Stimulated activated CD4-positive, alpha-beta T cell treated with anti-CD3 and anti-CD28 coated beads, Interleukin-1b, Interleukin-23, amount 100 ng/mL, for 48 hours (primary cell): ENCODE measurements at places on chromosomes 13 and 19.

DNA sequence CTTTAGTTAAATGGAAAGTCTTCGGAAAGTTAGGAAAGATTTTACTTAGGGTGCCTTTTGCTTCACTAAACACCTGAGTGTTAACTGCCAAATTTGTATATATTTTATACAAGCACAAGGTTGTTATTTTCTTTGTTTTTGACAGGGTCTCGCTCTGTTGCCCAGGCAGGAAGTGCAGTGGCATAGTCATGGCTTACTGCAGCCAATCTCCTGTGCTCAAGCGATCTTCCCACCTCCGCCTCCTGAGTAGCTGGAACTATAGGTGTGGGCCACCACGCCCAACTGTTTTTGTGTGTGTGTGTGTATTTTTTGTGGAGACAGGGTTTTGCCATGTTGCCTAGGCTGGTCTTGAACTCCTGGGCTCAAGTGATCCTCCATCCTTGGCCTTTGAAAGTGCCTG lies 16.2 kb downstream of the KCTD4 start:
- no peak for DNase-seq

- DNase-seq: no peak
These were observed 21.2 kb upstream of the GTF3A start for GRCh38 chr13:27403203-27403678.

DNA sequence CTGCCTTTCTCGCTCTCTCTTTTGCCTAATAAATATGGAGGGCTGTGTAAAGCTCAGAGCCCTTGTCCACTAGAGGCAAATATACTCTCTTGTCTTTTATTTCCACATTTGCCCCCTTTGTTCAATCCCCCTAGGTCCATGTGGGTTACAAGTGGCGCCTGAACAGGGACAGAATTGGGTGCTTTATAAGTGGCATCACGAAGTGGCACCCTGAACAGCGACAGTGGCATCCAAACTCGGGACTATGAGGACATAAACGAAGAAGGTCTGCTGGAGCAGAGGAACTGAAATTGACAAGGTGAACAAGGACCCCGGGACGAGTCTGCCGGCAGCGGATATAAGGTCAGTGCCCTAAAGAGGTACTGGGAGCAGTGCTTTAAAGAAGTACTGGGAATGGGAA lies 4.3 kb upstream of the ZNF610 start:
- no peak for DNase-seq

DNA sequence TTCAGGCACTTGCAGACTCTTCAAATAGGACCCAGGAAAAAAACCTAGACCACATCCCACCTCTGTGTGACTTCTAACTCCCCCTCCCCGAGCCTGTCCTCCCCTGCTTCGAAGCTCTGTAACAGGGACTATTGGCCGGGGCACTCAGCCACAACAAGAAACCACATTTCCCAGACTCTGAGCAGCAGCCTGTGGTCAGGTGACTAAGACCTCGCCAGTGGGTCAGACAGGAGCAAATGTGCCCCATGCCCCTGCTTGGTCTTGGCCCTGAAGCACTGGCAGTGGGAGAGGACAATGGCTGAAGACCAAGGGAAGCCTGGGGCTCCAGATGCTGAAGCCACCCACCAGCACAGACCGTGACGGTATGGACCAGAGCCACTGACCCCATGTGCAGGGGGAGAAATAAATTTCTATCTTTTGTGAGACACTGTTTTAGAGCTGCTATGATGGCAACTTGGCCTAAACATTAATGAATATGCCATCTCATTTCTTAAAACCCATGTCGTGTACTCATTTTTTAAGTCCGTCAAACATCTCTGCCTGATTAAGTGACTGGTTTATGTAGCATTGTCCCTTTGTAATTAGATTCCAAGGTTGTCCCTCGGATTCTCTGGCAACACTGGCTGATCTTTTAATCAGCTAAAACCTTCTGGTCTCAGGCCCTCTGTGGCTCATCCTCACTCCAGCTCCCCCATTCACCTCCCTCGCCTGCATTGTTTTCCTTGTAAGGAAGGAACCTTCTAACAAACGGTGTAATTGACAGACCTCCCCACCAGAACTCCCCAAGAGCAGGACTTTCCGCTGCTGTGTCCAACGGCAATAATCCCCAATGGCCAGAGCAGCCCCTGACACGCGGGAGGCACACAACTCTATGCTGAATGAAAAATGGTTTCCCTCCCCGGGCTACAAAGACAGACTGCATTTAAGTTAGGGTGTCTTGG lies 98.4 kb downstream of the STK24 start:
- DNase-seq: peak; percentile 32

GRCh38 chr13:60370343-60370742 lies 26.7 kb upstream of the TDRD3 start:
- no peak for DNase-seq

DNA sequence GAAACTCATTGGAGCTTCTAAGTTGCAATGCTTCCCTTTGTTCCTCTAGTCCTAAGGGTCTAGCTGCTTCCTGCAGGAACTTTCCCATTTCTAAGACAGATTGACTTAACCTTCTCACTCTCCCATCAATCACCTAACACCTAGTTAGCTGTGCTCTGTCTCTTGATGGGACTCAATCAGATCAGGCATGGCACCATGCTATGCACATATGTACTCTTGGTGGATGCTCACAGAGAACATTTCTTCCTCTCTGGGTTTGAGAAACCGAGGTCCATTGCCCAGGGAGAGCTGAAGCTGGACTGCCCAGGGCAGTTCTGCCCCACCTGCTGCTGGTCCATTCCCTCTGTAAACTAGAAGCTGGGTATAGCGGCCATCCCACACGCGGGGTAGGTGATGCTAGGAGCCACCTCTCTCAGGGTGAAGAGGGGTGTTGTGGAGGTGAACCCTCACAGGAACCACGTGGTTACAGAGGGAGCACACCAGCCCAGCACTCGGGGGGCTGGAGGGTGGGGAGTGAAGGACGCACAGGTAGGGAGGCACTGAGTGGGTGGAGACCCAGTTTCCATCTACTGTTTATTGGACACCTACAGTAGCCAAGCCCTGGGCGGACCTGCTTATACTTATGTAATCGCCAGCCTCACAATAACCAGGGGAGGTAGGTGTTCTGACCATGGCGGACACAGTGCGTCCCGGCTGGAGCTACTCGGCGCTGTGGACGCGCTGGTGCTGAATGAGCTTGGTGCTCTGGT lies 3.1 kb upstream of the UBE2M start:
- DNase-seq: no peak

GRCh38 chr13:30776661-30777060 lies 41.3 kb downstream of the ALOX5AP start:
- DNase-seq: no peak

DNA sequence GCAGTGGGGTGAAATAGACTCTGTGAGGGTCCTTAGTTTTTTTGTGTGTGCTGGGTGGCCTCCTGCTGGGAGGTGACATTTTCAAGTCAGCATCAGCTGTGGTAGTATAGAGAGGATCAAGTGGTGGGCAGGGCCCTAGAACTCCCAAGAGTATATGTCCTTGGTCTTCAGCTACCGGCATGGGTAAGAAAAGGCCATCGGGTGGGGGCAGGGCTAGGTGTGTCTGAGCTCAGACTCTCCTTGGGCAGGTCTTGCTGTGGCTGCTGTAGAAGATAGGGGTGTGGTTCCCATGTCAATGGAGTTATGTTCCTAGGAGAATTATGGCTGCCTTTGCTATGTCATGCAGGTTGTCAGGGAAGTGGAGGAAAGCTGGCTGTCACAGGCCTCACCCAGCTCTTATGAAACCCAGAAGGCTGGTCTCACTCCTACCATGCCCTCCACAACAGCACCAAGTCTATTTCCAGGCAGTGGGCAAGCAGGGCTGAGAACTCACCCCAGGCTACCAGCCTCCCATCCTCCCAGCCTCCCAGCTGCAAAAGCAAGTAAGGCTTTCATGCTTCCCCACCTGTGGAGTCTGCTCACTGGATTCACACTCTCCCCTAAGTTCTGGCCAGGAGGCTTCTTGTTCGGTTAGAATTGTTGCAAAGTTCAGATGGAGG lies 130.6 kb upstream of the SOX1 start:
- DNase-seq: no peak

DNA sequence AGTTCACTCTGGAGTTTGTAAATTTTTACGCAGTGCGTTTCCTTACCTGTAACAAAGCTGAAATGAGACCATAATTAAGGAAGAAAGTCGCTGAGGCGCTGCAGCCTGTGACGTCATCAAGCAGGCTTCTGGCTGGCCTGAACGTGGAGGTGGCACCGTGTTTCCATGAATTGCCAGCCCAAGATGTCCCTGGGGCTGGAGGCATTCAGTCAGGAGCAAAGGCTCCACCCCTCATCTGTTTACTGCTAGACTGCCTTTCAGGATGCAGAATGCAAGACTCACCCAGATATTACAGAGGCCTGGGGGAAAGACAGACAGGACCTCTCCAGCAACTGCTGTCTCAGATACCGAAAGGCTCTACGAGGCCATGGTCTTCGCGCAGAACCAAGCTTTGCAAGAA lies 424.6 kb downstream of the TSHZ3 start:
- DNase-seq: no peak

GRCh38 chr19:45716359-45717130 lies 14.2 kb downstream of the FBXO46 start:
- no peak for DNase-seq
